Activated B cell treated with CpG ODN at 0.5 μM for 24 hours (primary cell): ENCODE measurements at places on chromosomes 1 and 21.

DNA sequence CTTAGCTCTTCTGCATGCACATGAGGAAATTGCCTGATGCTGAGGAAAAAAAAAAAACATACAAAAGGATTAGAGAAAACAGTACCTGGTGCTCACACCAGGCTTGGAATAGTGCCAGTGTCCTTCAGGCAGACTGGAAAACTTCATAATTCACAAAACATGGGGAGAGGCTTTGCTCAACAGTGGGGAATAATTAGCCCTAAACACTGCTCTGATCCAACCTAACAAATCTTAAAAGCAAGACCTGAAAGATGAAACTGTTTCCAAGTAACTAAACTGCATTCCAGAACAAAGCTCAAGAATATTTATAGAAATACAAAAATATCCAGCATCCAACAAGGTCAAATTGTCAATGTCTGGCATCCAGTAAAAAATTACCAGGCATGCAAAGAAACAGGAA lies 124.8 kb downstream of the AK5 start:
- no peak for DNase-seq

GRCh38 chr1:227192163-227192562 lies 126.1 kb downstream of the CDC42BPA start:
- no peak for DNase-seq

DNA sequence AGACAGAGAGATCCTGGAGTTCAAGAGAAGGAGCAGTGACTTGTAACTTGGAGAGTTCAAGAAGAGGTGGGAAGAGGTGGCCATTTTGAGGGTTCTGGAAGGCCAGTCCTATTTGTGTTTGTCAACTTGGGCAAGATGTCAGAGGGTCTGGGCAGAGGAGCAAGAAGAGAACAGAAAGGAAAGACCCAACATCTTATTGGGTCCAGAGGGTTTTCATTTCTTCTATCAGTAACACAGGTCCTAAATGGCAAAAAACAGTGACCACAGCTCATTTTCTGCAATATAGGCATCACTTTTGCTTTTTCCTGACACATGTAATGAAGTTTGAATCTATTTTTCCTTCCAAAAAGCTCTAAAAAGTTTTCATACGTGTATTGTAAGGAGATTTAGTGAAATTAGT lies 38.3 kb upstream of the MAP10 start:
- no peak for DNase-seq

- DNase-seq: no peak
Measured at GRCh38 chr21:25842925-25843324, 108.2 kb downstream of the GABPA start.

GRCh38 chr1:51960262-51960661 lies 30.2 kb downstream of the RAB3B start:
- DNase-seq: no peak

- no peak for DNase-seq
Measured at GRCh38 chr1:193524616-193525015, 338.2 kb upstream of the B3GALT2 start.

DNA sequence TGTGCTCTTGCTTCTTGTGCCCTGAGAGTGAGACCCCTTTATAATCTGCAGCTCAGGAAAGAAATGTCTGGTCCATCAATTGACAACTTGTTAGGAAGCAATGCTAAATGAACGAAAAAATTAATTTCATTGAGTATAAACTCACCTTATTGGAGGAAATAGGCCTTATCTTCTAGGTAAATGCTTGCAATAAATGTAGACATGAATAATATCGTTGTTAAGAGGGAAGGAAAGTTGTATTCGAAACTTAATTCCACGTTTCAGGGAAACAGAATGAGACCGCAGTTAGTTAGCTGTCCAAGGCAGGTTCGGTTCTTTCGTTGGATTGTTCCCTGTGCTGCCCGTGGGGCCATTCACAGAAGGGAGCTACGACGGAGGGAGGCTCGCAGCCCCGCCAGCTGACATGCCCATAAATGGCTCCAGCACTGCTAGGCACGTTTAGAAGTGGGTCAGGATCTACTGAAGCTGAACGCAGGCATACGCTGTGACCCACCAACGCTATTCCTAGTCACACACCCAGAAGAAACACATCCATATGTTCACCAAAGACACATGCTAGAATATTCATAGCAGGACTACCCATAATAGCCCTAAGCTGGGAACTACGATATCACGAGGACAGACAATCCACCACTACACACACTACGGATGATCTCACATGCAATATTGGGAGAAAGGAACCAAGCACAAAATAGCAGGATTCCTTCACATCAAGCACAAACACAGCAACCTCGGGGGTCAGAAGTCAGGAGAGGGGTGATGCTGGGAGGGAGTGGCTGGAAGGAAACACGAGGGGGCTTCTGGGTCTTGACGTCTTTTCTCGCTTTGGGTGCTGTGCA lies 56.2 kb upstream of the LBR start:
- DNase-seq: no peak

- no peak for DNase-seq
Measured at GRCh38 chr21:35940074-35940927, 120.0 kb downstream of the SETD4 start.

DNA sequence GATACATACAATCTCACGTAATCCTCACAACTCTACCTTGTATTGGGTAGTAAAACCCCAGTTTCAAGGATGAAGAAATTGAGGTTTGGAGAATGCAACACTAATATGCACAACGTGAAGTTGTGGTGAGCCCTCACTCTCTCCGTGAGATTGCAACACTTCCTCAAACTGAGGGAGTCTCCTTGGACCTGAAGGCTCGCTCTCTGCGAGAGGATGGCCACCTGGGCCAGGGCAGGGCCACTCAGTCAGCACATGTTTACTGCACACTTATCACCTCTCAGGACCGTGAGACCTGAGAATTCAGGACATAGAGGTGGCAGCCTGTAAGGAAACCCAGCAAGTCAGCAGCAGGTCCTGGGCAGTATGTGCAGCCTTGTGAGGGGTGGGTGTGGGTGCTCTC lies 8.7 kb downstream of the SH3BP5L start:
- DNase-seq: no peak

- no peak for DNase-seq
Measured at GRCh38 chr1:161989786-161990185, 33.9 kb downstream of the OLFML2B start.

GRCh38 chr21:43778469-43779335 lies 2.6 kb upstream of the CSTB start:
- DNase-seq: no peak

DNA sequence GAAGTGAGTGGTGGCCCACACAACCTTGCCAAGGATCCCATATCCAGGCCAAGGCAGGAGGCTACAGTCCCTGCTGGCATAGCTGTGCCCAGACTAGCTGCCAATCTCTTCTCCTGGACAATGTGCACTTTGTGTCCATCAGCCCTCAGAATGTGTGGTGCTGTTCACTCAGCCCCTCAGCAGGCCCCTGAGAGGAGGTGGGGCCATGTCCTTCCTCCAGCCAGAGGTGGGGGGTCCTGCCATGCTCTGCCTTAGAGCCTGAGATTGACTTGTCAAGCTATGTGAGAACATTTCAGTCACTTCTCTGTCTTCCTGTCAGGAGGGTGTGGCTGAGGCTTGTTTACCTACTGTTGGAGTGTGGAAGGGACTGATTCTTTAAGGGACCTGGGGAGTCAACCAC lies 1.4 kb downstream of the NCF2 start:
- no peak for DNase-seq

DNA sequence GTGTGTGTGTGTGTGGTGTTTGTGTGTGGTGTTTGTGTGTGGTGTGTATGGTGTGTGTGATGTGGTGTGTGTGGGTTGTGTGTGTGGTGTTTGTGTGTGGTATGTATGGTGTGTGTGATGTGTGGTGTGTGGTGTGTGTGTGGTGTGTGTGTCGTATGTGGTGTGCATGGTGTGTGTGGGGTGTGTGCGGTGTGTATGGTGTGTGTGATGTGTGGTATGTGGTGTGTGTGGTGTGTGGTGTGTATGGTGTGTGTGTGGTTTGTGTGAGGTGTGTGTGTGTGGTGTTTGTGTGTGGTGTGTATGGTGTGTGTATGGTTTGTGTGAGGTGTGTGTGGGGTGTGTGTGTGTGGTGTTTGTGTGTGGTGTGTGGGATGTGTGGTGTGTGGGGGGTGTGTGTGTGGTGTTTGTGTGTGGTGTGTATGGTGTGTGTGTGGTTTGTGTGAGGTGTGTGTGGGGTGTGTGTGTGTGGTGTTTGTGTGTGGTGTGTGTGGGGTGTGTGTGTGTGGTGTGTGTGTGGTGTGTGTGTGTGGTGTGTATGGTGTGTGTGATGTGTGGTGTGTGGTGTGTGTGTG lies 106.2 kb upstream of the ADAR start:
- no peak for DNase-seq

- no peak for DNase-seq
Measured at GRCh38 chr1:94309829-94310569, 72.6 kb upstream of the ARHGAP29 start.

GRCh38 chr21:24411429-24411828 lies 1195.9 kb downstream of the MRPL39 start:
- DNase-seq: no peak

- no peak for DNase-seq
Measured at GRCh38 chr1:247294282-247294681, 37.4 kb downstream of the ZNF496 start.

GRCh38 chr1:59013276-59013927 lies 229.6 kb upstream of the JUN start:
- DNase-seq: peak; percentile 45

DNA sequence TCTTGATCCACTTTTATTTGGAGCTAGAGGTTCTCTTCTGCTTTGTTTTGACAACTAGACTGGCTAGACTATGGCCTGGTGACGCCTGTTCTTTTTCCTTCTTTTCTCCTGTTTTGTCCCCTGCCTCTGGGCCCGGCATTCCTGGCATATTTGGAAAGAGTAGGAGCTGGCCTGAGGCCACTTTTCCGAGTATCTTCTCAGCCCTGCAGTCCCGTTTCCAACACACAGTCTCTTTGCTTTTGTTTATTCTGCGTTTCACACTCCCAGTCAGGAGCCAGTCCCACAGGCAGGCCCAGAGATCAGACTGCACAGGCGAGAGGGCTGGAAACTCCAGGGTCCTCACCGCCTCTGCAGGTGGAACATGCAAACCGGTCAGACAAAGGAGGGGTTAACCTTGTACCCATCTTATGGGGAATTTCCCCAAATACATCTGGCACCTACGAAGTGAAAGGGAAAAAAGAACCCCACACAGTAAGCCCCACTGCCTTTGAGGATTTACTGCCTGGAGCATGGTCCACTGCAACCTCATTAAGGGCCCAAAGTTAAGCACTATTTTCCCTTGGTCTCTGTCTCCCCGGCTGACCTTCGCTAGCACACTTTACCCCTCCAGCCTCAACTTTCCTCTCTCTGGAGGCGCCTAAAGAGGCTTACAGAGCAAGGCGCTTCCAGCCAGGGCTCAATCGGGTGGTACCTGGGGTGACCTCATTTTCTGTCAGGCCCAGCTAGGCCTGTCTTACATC lies 141.1 kb downstream of the TOMM20 start:
- no peak for DNase-seq

DNA sequence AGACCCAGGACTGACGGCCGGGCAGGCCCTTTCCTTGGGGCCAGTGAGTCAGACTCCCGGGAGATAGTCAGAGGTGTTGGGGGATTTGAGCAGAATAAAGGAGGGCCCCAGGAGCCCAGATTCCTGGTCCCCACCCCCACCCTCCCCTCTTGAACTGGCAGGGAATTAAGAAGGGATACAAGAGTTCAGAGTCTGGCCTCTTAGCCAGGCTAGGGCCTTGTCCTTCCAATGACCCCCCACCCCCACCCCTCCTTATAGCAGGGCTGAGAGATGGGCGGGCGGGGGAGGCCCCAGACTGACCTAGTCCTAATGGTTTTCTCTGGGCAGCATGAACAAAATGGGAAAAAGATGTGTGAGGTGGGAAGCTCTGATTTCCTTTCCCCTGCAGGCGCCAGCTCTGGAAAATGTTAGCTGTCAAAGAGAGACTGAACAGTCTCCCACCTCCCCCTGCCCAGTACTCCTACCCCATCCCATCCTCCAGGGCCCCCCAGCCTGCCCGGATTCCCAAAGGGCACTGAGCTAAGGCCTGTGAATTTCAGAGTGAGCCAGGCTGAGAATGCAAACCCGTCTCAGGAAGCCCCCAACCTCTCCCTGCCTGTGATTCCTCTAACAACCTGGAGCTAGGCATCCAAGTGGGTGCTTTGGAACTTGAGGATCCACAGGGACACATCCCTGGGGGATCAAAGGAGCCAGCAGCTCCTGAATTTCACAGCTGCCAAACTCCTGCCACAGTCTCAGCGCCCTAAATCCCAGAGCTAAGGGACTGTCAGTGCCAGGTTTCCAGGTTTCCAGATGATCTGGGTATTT lies 5.8 kb upstream of the CRABP2 start:
- DNase-seq: no peak

DNA sequence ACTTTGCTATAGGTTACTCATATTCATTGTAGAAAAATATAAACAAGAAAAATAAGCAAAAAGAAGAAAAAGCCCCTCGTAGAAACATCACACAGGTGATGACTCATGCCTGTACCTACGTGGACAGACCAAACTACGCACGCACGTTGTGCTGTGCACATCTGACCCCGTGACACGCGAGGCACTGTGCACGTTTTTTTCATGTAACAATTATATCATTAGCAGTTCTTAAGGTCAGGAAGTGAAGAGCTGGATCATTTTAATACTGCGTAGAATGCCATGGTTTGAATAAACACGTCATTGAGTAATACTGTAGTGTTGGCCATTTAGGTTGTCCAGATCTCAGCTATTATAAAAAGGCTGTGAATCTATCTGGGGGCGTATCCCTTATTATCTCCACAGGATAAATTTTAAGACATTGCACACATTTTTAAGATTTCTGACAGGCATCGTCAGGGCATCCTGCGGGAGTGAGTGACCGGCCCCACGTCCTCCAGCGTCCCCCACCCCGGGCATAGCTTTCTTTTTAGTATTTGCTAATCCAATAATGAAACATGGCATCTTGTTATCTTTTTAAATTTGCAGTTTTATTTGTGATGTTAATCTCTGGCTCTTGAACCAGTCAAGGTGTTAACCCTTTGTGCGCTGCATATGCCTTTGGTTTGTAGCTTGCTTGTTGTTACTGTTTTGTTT lies 23.4 kb upstream of the ADARB1 start:
- no peak for DNase-seq

GRCh38 chr1:204751883-204752687 lies 66.5 kb upstream of the LRRN2 start:
- no peak for DNase-seq

GRCh38 chr1:33957854-33958253 lies 94.0 kb downstream of the HMGB4 start:
- DNase-seq: no peak

DNA sequence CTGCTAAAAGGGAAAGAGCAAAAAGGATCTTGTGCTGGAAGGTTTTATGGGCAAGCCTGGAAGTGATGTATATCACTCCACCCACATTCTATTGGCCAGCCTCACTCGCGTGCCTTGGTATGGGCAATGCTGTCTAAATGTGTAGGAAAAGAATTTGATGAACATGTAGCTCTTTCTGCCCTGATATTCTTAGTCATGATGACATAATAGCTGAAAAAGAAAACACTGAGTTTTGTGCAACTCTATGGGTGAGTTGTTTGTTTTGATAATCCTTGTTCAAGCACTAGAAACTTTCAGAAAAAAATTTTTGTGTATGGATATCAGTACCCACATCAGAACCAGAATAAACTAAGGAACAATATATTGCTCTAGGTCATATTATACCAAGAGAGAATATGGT lies 231.5 kb upstream of the ST6GALNAC5 start:
- no peak for DNase-seq
